ENCODE measurements at places on chromosomes 12 and 14.

DNA sequence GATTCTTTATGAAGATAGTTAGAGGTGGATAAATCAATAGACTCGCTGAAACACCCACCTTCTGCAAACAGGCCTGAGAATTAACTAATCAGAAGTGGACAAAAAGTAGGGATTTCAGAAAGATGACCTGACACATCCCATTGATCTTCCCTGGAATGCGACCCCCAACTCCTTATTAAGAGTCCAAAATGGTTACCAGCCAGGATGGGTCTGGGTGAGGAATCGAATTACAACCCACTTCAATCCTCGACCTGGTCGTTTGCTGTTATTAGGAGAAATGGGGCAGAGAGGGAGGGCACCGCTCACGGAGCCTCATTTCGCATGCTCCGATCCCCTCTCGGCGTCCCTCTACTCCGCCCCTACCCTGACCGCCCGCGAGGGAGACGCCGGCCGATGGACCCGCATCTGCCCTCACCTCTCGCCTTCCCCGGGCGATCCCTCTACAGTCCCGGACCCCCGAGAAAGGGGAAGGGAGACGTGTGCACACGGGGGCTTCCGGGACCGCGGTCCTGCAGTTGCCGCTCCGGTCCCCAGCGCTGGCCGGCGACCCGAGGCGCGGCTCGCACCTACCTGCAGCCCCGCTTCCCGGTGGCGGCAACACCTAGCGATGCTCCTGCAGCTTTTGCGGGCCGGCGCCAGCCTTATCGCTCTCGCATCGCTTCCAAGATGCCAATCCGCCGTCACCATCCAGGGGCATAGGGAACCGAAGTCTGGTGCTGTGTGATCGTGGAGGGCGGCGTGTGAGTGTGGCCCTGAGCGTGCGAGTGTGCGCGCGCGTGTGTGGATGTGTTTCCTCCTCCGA is 69.3 kb upstream of the USP15 start:
- no peak for DNase-seq

- DNase-seq, result no peak
Observed at GRCh38 chr12:26878661-26879119, 45.7 kb upstream of the ITPR2 start.

- no peak for DNase-seq
Observed at GRCh38 chr14:101963052-101963451, 1.3 kb upstream of the DYNC1H1 start.

- DNase-seq, result no peak
Observed at GRCh38 chr14:76320486-76320885, 55.5 kb upstream of the ESRRB start.

- DNase-seq, result no peak
Observed at GRCh38 chr12:74021937-74022336, 515.7 kb upstream of the ATXN7L3B start.
